ENCODE measurements at places on chromosomes 3 and 15.

- no peak for DNase-seq
Observed at GRCh38 chr3:12598890-12599289, 42.0 kb downstream of the MKRN2 start.

- DNase-seq: no peak
Observed at GRCh38 chr3:119779731-119780383, 2.0 kb upstream of the NR1I2 start.

- no peak for DNase-seq
Observed at GRCh38 chr15:68672781-68673205, 94.0 kb downstream of the CORO2B start.

DNA sequence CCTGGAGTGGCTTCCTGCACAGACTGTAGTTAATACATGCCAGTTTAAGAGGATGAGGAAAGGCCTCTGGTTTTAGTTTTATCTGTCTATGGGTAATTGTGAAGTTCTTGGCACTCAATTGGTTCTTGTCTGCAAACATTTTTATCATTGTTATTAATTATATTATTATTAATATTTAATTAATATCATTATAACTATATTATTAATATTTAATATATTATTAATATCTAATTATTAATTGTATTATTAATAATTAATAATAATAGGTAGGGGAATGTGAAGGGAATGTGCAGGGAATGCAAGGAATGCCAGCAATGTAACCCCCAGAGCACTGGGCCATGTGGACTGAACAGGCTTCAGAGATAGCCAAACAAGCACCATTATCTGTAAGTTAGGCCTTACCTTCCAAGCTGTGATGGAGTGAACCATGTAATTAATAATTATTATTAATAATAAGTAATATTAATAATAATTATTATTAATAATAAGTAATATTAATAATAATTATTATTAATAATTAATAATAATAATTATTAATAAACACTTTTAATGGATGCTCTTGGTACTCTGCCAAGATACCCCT is 79.8 kb upstream of the NMNAT3 start:
- no peak for DNase-seq

DNA sequence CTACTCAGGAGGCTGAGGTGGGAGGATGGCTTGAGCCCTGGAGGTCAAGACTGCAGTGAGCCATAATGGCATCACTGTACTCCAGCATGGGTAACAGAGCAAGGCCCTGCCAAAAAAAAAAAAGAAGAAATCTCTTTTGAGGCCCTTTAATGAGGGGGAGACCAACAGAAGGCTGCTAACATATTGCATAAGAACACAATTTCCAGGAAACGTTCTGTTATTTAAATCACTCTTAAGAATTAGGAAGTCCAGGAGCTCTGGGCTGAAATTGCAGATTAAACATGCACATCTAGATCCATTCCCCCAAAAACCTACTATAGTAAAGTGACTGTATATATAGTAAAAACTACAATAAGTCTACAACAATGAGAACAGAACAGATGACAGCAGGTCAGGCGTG is 16.1 kb upstream of the BLM start:
- peak; percentile 61 for DNase-seq

- no peak for DNase-seq
Observed at GRCh38 chr3:2603692-2604289, 505.1 kb downstream of the CNTN4 start.

DNA sequence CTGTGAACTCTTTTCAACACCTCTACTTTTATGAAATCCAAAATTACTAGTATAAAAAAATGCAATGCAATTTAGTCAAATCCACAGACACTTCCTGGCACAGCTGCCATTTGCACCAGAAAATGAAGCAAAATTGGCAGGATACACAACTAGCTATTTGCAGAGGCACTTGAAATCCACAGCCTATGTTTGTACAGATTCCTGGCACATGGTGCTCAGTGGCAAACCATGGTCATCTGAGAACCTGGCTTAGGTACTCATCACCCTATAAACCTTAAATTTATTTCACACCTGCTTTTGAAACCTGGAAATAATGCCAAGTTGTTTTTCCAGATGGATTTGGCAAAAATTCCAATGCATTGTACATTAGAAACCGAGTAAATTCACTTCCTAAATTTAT is 20.2 kb upstream of the PPM1L start:
- DNase-seq: no peak

- DNase-seq: no peak
Observed at GRCh38 chr3:45595364-45596195, 1.0 kb downstream of the LIMD1 start.

- DNase-seq: peak; percentile 77
Observed at GRCh38 chr3:186540221-186540834, 3.9 kb downstream of the CRYGS start.
